ENCODE measurements at places on chromosomes 3 and 15.

DNA sequence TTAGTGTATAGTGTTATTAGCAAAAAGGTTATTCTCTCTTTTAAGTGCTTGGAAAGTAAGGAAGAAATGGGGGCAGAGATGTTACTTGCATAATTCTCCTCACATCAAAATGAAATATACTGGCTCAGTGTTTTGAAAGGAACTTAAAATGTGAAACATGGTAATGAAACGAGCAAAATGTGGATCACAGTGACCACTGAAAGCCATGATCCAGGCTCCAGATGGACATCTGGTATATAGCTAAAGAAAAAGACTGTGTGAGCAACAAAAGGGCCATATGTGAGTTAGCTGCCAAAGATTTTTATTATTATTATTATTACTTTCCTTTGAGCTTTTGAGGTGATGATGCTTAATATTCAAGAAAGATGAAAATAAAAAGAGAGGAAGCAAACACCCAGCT is 89.6 kb downstream of the GAP43 start:
- DNase-seq = no peak

GRCh38 chr3:57892423-57892822 is 115.8 kb upstream of the FLNB start:
- DNase-seq = no peak

- DNase-seq = no peak
Measured at GRCh38 chr15:66452971-66453580, 44.5 kb downstream of the SNAPC5 start.

- no peak for DNase-seq
Measured at GRCh38 chr3:9879830-9880549, at the start of gene CIDEC. CIDEC (minus strand) TSS chr3:9880253; CDS start chr3:9878486, 1,767 bp downstream.

DNA sequence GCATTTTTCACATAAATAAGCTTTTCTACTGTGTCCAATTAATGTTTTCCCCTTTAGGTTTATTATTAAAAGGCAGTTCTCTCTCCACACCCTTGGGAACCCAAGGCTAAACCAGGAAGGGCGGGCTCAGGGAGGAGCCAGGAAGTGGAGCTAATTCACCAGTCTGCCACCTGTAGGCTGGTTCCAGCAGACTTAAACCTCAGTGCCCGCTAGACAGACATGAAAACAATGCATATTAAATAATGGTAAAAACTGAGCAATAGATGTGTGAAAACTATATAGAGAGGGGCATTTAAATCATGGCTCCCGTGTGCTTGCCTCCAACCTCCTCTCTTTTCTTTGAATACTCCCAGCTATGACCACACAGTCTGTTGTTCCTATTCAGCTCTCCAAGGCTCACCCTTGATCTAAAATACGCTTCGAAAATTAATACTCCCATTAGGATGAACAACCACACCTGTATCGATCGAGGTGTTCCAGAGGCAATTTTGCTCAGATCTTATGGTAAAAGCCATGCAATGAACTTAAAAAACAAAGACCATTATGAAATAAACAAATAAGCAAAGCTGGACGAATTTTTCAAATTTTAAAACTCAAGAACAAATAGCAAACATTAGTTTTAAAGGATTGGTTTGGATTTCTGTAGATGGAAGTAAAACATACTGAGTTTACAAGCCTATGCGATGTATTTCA is 253.3 kb downstream of the TJP1 start:
- no peak for DNase-seq

DNA sequence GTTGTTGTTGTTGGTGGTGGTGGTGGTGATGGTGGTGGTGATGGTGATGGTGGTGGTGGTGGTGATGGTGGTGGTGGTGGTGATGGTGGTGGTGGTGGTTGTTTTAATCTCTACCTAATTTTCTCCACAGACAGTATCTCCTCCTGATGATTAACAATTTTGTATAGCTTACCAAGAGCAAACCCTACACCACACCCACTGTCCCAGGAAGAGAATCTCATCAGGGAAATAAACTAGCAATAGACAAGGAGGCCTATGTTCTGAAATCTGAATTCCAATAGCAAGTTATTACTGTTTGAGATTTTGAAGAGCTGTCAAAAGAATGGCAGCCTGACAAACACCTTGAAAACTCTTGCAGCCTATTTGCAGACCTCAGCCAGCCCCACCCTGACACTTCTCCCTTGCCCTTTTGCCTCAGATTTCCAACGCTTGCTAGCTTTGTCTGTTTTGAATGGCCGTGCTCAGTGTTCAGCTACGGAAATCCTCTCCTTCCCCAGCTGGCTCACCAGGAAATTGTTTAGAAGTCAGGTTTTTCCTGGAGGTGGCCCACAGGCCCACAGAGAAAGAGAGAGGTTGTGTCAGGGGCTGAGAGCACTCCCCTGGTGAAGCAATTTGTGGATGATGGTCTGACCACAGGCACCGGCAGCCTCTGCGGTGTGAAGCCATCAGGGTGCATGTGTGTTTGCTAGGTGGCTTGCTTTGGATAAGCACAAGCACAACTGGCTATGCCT is 101.6 kb downstream of the MAGI1 start:
- DNase-seq = no peak

- no peak for DNase-seq
Measured at GRCh38 chr3:185701611-185702261, 115.6 kb downstream of the SENP2 start.

GRCh38 chr3:180253283-180253682 is 216.5 kb upstream of the PEX5L start:
- DNase-seq = no peak

DNA sequence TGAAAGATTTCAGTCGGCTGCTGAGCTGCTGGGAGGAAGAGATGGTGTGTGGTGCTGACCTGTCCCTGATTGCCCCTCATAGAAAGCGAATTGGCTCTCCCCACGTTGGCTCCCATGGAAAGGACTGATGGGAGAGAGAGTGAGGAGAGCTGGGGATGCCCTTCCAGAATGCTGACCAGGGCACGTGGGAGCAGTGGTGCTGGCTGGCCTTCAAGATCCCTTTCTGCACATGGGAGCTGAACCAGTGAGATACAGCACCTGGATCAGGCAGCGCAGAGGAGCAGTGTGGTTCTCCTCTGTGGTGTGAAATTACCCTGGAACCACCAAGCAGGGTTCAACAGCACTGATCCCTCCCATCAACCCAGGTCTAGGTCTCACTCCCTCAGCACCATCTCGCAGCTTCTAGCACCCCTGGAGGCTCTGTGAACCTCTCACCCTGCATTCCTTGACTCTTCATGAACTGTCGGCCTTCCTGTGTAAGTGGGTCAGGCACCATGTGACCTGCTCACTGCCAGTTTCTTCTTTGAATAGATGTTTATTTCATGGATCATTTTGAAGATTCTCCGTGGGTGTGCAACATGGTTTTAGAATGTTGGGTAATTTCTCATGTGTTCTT is 55.7 kb downstream of the CACNA1D start:
- DNase-seq = no peak

DNA sequence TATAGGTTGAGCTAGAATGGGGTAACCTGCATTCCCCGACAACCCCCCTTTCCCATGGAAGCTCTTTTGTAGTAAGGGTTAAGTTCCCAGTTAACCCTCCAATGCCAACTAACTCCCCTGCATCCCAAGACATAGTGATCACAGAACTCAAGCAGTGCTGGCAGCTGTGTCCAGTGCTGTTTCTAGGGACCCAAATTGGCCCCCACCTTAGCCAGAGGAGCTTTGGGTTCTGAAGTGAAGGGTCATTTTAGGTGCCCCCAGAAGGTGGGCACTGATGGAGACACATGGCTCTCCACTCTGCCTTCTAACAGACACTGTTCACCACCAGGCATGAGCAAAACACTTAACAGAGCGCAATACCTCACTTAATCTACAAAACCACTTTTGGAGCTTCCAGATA is 7.1 kb downstream of the FBXL22 start:
- DNase-seq = no peak

DNA sequence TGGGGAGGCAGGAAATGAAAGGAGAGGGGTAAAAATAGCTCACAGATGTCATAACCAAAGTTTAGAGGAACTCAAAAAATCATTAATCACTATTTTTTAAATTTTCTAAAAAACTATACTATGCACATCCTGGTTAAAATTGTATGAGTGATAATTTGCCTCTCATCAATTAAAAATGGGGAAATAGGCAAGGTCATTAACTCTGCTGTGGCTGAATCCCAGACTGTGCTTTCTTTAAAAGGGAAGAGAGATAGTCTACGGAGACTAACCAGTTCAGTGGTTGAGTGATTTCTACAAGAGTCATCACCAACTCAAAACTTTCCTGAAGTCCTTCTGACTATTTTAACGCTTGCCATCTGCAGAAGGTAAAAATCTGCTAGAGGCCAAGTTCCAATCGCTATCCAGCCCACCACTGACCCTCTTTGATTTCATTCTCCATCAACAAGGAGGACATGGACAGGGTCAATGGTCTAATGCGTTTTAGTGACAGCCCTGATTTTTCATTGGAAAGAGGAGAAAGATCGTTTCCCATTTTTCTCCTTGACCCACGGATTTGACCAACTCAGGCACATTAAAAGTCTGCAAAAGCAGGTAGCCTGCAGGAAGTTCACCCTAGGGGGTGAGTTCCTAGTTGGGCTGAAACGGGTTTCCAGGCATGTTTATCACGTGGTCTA is 850 bp downstream of the SUCLG2 start:
- DNase-seq = no peak

DNA sequence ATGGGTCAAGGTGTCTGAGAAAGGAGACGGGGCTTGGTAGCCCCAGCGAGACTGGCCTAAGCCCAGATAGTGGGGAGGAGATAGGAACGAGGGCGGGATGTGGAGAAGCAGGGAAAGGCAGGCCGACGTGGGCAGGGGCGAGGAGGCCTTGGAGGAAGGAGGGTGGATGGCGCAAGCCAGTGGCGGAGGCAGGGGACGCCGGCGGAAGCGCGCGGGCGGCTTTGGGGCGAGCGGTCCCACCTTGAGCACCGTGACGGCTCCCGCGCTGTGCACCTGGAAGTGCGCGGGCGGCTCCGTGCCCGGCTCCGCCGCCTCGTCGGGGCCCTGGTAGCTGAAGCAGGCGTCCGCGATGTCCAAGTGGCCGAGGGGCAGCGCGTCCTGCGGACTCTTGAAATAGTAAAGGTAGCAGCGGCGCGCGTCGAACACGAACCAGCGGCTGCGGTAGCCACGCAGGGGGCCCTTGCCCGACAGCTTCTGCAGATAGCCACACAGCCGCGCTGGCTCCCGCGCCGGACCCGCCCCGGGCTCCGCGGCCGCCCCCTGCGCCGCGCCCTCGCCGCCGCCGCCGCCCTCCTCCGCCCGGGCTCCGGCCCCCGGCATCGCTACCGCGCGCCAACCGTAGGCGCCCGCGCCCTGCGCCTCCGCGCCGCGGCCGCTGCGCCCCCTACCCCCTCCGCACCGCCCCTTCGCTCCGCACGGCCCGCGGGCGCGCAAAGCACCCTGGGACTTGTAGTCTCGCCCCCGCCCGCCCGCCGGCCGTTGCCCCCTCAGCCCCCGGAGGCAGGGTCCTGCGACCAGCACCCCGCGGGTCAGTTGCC is at the start of gene TBC1D2B:
TBC1D2B (minus strand) TSS at position 659 of the 818 bp plus-strand sequence; CDS start at position 600, 59 bp downstream.
- peak; percentile 62 for DNase-seq

DNA sequence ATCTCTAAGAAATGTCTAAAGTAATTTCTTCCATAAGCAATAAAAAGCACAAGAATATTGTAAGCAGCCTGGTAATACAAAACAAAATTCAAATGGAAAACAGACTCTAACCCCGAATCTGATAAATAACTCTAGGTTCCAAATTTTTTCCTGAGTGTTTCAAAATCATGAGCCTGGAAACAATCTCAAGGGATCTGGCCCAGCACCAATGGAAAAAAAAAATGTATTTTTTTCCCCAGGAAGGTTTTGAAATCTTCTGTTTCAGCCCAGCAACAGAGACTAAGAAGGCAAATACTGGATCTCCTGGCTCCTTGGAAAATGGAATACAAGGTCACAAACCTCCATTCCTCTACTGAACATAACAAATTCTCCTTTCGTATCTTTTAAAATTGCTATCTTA is 13.0 kb downstream of the TBC1D2B start:
- no peak for DNase-seq

GRCh38 chr3:67619991-67620390 is 34.4 kb downstream of the SUCLG2 start:
- DNase-seq = no peak

DNA sequence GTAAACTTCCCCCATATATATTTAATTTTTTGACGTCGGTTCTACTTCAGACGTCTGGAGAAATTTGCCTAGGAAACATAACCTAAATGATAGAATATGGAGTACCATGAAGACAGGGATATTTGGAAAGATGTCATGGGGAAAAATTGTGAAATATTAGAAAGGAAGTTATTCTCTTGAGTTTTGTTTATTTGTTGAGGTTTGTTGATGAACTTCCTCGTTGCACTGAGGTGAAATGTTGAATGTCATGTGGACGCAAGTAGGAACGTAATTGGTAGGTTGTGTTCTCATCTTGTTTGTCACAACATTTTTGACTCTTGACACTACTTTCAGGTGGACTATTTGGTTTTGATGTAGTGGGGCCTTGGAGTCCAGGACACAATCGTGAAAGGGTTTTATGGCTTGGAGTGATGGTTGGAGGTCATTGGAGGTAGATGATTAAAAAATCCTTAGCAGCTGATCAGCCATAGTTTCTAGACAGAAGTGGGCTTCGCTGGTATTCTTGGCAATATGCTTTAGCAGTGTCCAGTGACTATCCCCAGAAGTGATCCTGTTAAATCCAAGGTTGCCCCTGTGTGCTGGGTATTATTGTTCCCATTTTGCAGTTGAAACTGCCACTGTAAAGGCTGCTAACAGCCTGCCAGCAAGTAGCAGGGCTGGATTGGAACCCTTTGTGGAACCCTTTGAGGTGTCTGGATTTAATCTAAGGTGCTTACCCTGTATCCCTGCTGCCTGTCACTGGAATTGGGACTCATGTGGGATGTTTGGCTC is 1.5 kb downstream of the ABHD5 start:
- no peak for DNase-seq

DNA sequence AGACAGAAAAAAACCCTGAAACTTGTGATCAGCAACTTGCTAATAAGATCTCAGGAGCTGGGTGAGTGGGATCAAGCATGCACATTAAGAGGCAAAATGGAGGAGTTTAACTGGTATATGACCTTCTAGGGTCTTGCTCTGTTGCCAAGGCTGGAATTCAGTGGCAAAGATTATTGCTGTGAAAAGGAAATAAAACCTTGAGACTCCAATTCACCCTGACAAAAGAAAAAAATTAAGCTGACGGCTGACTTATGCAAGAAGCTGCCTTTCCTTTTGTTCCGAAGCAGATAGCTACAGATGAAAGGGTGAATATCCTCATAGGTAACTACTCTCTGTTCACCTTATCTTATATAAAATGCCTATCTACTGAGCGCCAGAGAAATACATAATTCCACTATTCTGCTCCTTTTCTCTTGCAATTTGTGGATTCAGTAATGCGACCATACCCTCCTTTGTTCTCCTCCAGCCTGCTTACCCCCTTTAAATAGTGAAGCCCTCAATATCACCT is 68.9 kb downstream of the HERC1 start:
- peak; percentile 12 for DNase-seq

DNA sequence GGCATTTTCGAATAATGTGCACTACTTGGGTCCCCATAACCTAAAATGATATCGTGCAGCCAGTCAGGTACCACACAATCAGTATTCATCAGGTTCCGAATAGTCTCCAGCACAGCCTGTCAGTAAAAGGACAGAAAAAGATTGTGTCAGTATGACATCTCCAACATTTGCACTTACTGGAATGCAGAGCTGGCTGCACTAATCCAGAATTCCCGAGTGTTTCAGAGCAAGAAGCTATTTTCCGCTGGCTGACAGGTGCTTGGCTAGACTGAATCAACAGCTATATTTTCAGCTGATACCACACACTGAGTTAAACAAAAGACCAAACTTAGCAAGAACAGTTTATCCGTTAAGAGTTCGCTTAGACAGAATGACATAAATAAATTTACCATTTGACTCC is 68.8 kb downstream of the AQR start:
- DNase-seq = no peak
